SK-N-DZ (cell line): ENCODE measurements at places on chromosomes 3 and 15.

DNA sequence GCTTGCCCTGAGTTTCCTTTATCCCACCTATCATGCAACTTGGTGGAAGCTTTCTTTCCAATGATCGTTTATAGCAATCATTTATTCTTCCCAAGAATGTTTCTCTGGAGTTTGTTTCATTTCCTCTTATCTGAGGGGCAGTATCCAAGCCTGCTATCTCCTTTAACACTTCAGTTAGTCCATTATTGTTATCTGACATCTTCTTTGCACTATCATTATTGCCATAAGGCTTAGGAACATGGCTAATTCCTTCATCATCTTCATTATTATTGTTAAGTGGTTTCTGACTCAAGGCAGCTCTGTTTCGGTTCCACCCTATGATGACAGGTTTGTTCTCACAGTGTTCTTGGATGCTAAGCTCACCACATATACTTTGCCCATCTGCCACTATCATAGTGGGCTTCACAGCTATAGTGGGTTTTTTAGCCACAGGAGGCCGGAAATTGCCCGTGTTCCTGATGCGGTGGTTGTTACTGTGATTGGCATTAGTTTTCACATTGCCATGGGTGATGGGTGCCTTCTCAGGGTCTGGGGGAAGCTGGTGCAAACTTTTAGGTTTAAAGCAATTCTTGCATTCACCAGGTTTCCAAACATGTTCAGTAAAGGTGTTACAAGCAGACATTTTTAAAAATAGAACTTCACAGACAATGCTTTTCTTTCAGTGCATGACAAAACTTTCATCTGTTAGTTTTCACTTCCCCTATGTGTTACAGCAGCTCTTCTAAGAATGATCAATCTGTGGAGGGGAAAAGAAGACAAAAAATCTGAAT lies 110.6 kb upstream of the TSPAN3 start:
- DNase-seq: no peak

GRCh38 chr3:120496278-120497002 lies 45.6 kb upstream of the FSTL1 start:
- no peak for DNase-seq

DNA sequence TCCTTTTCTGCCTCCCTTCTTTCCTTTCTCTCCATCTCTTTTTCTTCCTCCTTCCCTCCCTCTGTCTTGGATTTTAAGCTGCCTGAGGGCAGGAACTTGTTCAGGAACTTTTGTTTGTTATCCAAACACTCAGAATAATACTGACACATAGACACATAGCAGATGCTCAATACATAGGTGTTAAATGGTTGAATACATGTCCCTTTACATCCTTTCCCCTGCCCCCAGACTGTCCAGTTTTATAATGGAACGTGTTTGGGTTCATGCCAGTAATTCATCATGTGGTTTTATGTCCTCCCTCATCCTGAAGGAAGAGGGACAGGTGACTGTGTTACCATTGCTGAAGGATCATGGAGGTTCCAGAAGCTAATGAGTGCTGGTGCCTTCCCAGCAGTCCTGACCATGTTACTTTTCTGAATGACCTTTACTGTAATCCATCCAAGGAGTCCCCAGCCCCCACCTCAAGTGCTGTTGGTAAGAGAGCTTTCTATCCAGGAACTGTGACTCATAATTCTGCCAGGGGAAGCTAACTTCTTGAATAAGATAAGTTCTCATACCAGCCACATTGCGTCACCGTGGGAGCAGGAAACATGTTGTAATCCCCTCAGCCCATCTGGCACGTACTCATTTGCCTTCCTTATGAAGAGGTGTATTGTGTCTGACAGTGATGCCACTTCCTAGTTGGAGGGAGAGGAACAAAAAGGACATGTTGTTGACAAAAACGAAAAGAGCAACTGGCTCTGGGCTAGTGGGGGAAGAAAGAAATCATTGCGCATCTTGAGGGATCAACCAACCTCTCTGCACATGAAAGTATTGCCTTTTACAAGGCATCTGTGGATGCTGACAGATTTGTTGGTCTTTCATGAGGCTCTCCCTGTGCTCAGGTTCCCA lies 52.4 kb downstream of the IL1RAP start:
- no peak for DNase-seq

GRCh38 chr3:145952536-145952935 lies 208.4 kb downstream of the PLOD2 start:
- no peak for DNase-seq

DNA sequence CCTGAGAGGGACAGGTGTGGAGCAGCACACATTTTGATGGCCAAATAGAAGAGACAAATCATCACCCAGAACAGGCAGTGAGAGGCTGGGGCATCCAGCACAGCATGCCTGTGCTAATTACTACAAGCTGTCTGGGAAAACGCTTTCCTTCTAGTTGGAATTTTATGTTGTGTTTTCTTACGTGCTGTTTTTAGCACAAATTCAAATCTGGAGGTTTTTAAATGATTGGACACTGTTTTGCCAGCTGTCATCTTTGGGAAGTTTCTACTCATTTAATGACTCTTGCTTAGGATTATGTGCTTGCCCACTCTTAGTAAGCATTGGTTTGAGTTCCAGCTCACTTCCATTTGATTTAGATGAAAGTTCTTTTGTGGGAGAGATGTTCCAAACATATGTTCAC lies 43.5 kb downstream of the EAF1 start:
- DNase-seq: no peak
